ENCODE measurements at places on chromosomes 6 and 20.

DNA sequence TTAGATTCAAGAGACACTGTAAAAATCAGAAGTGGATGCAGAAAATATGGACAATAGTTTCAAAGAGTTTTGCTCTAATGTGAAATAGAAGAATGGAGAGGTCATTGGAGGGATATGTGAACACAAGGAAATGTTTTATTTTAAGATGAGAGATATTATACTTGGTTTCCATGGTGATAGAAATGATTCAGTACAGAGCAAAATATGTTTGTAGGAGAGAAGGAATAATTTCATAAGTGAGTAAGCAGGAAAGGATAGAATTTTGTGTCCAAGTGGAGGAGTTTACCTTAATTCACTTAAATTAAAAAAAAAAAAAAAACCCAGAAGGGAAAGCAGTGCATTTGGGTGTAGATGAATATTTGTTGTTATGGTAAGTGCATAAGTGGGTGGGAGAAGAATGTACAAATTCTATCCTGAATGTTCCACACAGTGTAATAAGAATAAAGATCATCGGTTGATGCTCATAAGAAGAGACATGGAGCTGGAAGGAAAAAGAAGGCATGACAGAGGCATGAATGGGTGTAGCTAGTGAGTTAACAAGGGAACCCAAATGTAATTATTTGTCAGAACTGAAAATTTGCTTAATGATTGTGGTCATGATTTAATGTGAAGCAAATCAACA, 688.9 kb upstream of the GJE1 start:
- no peak for DNase-seq

GRCh38 chr6:45630314-45630713, 252.6 kb upstream of the SUPT3H start:
- DNase-seq, result no peak

- DNase-seq, result peak; percentile 97
Observed at GRCh38 chr20:50186151-50186885, 4.3 kb upstream of the CEBPB start.

DNA sequence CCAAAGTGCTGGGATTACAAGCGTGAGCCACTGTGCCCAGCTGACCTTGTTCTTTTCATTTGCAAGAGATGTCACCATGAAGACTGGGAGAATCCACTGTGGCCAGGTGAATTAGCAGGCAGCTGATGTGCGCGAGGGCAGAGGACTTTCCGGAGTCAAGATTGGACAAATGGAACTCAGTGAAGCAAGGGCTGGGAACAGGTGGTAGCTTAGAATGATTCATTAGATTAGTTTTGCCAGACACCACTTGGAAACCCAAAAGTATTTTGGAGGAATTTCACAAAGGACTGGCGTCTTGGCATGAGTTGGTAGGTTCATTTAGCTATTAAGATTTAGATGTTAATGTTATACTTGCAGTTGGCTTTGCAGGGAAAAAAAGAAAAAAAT, 4.7 kb upstream of the AKAP7 start:
- DNase-seq, result no peak

DNA sequence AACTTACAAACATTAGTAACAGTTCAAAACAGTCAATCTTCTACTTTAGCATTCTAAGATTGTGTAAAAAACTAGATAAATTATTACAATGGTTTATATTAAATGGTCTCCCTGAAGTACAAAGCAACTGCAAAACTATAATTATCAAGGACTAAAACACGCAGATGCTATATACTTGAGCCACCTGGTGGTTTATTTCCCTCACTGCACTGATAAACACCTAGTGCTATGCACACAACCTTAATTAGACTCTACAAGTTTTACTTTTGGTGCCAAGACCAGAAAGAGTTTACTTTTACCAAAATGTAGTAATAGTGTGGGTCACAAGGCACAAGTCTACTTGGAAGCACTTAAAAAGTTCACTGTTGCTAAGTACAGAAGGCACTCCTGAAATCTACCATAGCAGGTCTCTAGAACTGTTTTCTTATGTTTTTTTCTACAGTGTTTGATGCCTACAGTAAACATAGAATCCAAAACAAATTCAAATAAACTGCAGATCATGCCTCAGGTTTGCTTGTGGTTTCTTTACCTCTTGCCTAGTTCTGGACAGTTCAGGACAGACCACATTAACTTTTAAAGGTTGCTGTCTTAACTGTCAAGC, 49.2 kb downstream of the GMDS start:
- DNase-seq, result no peak

- no peak for DNase-seq
Observed at GRCh38 chr6:137692806-137693205, 174.3 kb upstream of the TNFAIP3 start.

DNA sequence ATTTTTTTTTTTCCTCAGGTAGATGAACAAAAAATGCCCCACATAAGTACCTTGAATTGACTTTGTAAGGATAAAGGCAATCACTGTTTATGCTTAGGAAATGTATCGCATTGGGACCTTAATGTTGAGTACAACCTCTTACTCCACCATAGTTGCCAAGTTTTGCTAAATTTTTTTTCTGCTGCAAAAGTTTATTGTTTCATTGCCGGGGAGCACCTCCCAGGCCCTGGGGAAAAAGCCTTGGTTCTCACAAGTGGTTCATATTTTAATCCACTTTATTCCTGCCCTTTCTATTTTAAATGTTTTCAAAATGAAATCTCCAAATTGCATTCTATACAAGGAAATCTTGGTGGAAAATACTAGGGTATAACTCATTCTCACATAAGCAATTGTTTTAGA, 52.3 kb upstream of the UTRN start:
- no peak for DNase-seq

DNA sequence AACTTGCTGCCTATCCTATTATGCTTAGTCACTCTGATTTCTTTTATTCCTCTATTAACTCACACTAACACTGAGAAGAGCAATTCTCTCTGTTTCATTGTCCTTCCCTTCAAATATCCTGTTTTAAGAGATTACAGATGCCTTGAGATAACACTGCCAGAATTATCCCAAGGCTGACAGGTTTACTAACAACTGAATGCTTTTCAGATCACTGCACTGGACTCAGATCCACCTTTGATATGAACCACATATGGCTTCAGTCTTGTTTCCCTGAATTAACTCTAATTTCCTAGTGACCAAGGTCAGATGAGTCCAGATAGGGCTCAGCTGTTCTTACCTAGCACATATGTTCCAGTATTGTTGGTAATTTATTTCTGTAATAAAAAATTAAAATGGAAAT, 633.1 kb downstream of the GRIK2 start:
- no peak for DNase-seq

- DNase-seq, result no peak
Observed at GRCh38 chr20:62824476-62825332, 7.9 kb downstream of the COL9A3 start.

GRCh38 chr6:130655586-130655985, 171.6 kb upstream of the SMLR1 start:
- DNase-seq, result no peak

GRCh38 chr20:2353231-2353630, 27.5 kb upstream of the TGM6 start:
- no peak for DNase-seq

GRCh38 chr20:24933266-24933908, 15.7 kb upstream of the CST7 start:
- DNase-seq, result no peak

- DNase-seq, result no peak
Observed at GRCh38 chr6:111625461-111626391, 20.0 kb upstream of the TRAF3IP2 start.

GRCh38 chr6:119791736-119792135, 442.2 kb upstream of the MAN1A1 start:
- DNase-seq, result no peak

DNA sequence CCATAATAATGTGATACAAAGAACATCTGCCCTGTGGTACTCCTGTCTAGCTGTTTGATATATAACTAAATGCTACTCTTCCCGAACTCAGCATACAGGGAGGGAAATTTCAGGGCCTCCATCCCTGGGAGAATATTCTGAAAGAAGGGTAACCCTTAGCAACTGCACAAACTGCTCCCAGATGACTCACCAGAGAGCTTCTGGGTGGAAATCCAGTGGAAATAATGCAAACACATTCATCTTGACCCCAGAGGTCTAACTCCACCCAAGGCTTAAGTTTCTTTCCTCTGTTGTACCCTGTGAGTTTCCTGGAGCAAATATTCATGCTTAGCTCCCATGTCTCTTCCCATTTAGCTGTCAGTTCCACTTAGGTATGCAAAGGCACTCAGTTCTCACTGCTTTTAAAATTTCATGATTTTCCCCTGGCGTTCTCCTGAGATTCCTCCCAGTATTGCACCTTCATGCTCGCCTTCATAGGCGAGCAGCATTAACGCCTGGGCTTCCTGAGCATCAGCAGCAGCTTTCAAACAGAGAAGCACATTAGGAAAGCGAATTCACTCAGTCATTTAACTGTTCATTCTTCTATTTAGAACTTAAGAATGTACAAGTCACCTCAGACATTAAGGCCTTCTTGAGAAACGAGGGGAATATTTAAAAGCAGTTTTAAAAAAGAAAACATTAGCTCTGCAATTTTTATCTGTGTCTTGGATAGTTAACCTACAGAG, 43.8 kb upstream of the LAMA4 start:
- no peak for DNase-seq

DNA sequence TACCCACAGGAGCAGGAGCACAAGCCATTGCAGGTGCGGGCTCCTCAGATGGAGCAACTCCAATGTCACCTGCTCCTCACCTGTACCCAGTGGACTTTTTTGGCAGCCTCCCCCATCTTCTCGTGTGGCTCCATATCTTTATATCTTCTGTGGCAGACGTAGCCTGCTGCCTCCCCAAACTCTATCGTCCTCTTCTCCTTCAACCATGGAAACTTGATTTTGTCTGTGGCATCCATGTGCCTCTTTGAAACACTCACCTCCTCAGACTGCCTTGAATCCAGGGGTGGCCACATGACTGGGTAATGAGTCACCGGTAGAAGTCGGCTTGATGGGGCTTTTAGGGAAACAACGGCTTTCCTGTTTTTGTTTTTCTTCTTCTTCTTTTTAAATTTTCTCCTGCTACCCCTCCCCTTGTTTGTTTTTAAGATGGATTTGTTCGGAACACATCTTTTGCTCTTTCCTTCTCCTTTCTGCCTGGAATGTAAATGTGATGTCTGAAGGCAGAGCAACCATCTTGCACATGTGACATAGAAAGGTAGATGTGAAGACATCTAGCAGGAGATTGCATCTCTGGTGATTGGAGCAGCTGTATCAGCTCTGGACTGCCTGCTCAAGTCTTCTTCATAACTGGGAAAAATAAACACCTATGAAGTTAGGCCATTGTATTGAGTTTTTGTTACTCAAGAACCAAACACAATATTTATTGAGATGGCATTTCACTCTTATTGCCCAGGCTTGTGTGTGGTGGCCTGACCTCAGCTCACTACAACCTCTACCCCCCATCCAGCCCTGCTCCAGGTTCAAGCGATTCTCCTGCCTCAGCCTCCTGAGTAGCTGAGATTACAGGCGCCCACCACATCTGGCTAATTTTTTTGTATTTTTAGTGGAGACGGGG, 69.9 kb upstream of the DDR1 start:
- DNase-seq, result no peak

- peak; percentile 20 for DNase-seq
Observed at GRCh38 chr6:43999628-44000027, 127.6 kb downstream of the MRPL14 start.

GRCh38 chr6:89350281-89350966, 2.1 kb downstream of the UBE2J1 start:
- no peak for DNase-seq

GRCh38 chr6:3319610-3320200, 61.0 kb downstream of the PSMG4 start:
- no peak for DNase-seq

- DNase-seq, result no peak
Observed at GRCh38 chr6:6251555-6252280, 68.7 kb downstream of the F13A1 start.

DNA sequence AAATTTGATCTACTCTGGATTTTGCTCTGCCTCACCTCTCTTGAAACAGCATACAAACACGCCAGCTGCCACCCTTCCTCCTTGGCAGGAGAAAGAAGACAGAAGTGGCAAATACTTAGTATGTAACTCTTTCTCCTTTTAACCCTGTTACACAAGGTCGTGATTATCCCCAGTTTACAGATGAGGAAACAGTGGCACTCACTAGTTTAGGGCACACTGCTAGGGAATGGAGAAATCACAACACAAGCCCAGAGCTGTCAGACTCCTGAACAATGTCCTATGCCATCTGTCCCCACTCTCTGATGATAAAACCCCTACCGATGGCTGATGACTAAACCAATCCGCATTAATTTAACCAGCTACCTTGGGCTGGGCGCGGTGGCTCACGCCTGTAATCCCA, 79.7 kb downstream of the FGD2 start:
- DNase-seq, result no peak

- no peak for DNase-seq
Observed at GRCh38 chr6:87561017-87561416, 28.8 kb downstream of the RARS2 start.

DNA sequence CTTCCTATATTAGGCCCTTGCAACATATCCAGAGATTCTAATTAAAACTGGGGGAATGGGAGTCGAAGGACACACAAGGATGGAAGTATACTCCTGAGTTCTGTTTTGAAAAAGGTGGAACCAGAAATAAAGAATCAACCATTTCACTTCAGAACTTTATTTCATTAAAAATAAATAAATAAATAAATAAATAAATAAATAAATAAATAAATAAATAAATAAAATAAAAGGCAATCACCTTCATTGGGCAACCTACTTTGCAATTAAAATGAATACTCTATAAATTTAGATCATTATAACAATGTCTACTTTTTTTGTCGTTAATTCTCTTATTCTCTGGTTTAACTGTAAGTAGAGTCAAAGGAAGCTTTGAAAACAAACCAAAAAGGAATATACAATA, 25.6 kb downstream of the GPR63 start:
- no peak for DNase-seq

- DNase-seq, result no peak
Observed at GRCh38 chr20:32635764-32636163, 38.0 kb downstream of the C20orf203 start.

DNA sequence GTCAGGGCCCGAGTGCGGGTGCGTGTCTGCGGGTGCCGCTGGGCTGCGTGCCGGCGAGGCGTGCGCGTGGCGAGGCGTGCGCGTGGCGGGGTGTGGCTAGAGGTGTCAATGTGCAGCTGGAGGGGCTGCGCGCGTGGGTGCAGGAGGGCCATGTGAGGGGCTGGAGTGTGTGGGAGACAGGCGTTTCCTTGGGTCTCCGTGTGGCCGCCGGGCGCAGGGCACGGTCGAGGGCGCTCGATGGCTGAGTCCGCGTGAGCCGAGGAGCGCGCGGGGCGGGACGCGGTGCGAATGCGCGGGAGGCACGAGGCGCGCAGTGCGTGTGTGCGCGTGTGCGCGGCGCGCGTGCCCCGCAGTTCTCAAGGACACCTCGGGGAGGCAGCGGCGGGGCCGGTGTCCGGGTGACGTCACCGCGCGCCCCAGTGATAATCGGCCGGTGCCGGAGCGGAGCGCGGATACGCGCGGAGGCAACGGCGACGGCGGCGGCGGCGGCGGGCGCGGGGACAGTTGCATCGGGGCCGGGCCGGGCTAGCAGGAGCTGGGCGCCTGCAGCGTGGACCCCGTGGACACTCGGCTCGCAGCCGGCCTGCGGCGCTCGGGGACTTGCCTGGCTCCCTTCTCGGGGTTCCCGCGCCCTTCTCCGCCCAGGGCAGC, 38.7 kb downstream of the YTHDF1 start:
- no peak for DNase-seq

GRCh38 chr6:149109397-149110070, 208.0 kb upstream of the TAB2 start:
- DNase-seq, result no peak

GRCh38 chr20:13322198-13322597, 101.1 kb downstream of the ISM1 start:
- DNase-seq, result no peak

- DNase-seq, result no peak
Observed at GRCh38 chr6:149563928-149564325, 2.2 kb upstream of the GINM1 start.

Measured in breast epithelium (tissue), 4 donors.